ENCODE measurements at places on chromosomes 7 and 10.

- no peak for DNase-seq
Observed at GRCh38 chr10:87771871-87772500, 46.0 kb downstream of the ATAD1 start.

DNA sequence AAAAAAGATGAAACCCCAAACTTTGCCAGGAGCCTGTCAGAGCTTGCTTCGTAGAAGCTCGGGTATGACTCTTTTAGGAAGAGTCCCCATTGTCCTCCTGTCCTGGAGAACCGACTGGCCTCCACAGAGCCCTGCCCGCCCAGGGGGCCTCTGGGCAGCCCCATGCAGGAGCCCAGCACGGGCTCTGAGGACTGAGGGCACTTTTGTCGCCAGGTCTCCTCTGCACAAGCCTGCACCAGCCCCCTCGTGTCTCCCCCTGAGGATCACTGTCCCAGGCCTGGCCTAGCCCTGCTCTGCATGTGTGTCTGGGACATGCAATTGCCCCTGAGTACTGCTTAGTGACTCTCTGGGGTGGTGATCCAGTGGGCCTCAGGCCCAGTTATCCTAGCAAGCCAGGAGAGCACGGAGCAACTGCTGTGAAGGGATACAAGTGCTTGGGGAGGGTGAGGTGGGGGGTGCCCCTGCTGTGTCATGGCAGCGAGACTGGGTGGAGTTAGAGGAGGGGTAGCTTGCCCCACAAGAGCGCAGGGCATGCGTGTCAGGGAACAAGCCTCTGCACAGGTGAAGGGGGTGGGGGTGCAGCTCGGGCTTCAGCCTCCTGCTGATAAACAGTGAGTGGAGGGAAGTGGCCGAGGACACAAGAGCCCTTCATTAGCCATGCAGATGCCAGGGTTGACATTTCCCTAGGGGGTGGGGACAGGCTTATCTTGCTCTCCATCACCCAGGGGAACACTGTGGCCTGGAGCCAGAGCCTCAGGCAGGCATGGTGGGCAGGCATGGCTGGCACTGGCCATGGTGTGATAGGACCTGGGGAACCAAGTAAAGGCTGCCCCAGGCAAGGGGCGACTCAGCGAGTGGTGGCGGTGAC lies 143.4 kb downstream of the C10orf105 start:
- no peak for DNase-seq

- DNase-seq, result no peak
Observed at GRCh38 chr10:21705828-21706176, 171.8 kb downstream of the MLLT10 start.

DNA sequence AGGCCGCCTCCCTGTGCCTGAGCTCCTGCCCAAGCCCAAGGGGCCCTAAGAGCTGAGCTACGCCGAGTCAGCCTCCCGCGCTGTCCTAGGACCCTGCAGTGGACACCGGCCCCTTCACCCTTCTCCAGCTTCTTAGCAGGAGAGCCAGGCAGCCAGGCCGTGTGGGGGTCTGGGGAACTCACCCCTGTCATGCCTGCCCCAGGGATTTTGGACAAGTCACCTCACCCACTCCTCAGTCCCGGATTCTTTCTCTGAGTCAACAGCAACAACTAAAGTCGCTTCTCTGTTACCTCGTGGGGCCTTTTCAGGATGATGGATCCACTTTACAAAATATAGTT lies 79.3 kb downstream of the MKI67 start:
- DNase-seq, result no peak

- no peak for DNase-seq
Observed at GRCh38 chr7:89987665-89988064, 166.6 kb upstream of the STEAP1 start.

DNA sequence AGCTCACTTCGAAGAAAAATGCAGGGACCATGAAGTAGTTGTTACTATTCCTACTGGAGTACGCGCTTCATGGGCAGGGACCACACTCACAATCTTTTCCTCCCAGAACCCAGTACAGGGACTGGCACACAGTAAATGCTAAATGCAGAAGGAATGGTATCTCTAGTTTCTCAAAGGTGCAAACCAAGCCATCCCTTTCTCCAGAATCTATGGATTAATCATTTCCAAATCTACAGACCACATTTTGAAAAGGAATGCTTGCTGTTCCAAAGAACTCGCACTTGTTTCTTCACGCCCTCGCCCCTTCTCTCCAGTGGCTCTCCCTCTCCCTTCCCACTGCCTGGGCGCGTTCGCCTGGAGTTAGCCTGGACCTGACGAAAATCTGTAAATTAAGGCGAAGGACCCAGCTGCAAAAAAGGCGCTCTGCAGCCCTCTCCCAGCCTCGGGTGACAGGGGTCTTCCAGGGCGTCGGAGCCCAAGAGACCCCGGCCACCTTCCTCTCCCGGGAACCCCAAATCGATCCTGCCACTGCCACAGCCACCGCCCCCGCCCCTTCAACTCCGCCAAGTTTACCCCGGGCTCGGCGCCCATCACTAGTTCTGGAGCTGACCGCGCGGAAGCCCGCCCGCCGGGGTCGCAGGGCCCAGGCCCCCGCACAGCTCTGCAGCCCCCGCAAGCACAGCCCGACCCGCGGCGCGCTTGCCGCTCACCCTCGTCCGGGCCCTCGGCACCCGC lies 527 bp downstream of the PDIA4 start:
- no peak for DNase-seq

GRCh38 chr7:17304926-17305325 lies 6.5 kb downstream of the AHR start:
- no peak for DNase-seq

DNA sequence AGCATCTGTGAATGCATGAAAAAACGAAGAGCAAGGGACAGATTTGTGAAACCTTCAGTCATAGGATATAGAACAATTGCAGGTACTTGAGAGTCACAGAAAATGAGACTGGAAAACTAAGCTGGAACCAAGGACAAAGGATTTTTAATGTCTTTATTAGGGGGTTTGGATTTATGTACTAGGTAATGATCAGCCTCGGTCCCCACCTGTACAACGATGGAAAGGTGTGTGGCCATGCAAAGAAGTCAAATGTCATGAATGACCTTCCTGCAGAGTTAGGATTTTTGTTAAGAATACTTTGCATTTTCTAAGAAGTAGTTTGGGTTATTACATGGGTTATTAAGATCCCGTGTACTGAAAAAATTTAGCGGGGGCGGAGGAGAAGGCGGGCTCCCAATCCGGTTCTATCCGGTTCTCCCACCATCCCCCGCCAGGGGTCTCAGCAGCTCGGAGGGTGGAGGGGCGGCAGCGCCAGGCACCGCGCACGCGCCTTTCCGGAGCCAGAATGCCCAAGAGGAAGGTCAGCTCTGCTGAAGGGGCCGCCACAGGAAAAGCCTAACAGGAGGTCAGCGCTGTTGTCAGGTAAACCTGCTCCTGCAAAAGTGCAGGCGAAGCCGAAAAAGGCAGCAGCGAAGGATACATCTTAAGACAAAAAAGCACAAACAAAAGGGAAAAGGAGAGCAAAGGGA lies 327.5 kb upstream of the PLXDC2 start:
- no peak for DNase-seq

DNA sequence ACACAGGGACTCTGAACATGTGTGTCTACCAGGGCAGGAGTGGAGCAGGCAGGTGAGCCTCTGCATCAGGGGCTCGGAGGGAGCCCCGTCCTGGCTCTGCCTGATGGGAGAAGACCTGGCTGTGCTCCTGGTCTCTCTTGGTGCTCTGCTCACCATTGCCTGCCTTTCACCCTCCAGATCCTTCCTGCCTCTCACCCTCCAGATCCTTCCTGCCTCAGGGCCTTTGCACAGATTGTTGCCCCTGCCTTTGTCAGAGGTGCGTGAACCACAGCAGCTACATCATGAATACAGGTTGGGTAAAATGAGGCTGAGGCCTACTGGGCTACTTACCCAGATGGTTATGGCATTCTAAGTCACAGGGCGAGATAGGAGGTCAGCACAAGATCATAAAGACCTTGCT lies 16.6 kb downstream of the COL26A1 start:
- no peak for DNase-seq

DNA sequence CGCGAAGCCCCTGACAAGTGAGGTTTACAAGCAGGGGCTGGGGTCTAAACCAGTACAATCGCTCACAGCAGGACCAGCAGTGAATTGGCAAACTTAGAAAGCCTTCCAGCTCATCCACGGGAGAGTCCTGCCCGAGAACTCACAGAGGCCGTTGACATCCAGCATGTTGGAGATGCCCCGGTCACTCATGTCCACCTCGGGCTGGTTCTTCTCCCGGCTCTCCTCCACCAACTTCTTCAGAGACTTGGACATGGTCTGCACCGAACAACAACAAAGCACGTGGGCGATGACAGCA lies 447 bp downstream of the RSU1 start:
- no peak for DNase-seq
